ENCODE measurements at places on chromosomes 3 and 15. TPM values are rescaled to one million over a fixed set of nuclear protein-coding genes. Genes with fewer than 3 reads are reported as not detected.
A peak's percentile ranks its signal among the peaks of the same experiment; 100 is the strongest.

- H3K4me1 ChIP-seq: peaks cover 3% of the 10 kb centered on the region
- H3K27me3 ChIP-seq: no peaks in the 10 kb centered on the region
- H3K4me3 ChIP-seq: no peak overlapping the region
- no peak for DNase-seq
- no peak overlapping the region for H3K27ac ChIP-seq
Observed at GRCh38 chr3:185361920-185362319, 1.0 kb upstream of the MAP3K13 start.

DNA sequence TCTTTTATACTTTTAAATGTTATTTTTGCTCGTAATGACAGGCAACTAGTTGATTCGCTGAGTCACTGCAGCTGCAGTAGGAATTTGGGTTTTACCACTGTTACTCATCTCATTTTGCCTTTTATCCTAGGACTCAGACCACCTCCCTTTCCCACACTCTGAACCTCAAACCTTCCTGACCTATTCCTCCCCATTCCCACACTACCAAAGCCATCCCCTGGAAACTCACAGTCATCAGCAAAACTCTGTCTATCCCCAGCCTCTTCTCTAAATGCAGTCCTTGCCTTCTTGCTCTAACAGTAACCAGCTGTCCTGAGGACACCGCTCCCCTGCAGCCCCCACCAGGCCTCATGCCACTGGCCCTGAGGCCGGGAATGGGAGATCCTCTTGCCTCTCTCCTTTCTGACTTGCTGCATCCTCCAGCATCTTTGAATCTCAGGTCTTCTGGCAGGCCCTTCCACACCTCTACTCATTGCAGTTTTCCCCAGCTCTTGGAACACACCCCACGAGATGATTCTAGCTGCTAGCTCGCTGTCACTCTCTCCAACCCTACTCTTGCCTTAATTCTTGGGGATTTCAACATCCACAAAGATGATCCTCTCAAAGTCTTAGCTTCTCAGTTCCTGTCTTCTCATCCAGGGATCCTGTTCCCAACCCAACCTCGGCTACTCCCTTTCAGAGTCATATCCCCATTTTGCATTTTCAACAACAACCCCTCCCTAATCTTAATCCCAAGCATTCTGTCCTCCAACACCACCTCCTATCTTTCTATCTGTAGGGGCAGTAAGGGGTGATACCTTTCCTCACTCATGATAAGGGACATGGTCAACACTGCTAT, 55.9 kb upstream of the C3orf80 start:
- H3K27ac ChIP-seq: no peak overlapping the region
- no peaks in the 10 kb centered on the region for H3K36me3 ChIP-seq

DNA sequence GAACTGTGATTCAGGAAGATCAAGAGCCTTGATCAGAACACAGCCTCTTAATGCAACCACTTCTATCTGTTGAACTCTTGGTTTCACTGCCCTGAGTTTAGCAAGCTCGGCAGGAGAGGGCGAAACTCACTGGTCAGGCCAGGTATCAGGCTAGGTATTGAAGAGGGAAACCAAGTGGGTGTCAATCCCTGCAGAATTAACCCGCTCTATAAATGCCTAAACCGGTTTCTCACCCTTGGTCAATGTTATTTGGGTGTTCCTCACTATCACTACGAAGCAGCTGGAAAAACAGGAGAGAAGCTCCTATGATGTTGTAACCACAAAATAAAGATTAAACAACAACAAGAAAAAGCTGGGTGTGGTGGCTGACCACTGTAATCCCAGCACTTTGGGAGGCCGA, 23.9 kb downstream of the LIPH start:
- no peak overlapping the region for H3K4me3 ChIP-seq
- DNase-seq: no peak
- H3K27ac ChIP-seq: no peak overlapping the region
- no peaks in the 10 kb centered on the region for H3K4me1 ChIP-seq
- H3K36me3 ChIP-seq: no peaks in the 10 kb centered on the region

DNA sequence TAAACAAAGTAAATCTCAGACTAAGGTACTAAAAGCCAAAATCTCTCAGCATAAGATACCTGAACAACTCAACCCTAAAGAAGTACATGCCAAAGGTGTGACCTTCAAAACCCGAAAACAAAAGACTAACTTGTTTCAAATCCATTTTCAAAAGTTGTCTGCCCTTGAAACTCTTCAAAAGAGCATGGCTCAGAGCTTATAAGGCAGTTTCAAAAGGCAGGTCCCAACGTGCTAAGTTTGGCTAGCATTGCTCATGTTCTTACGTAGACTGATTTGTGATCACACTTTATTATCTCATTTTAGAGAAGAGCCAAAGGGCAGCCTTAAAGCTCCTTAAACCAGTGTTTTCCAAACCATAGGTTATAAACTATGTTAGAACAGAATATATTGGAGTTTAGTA, 112.2 kb downstream of the FEZF2 start:
- H3K4me1 ChIP-seq: no peaks in the 10 kb centered on the region
- DNase-seq: no peak
- peaks cover 26% of the 10 kb centered on the region for H3K36me3 ChIP-seq
- no peak overlapping the region for H3K27ac ChIP-seq
- no peak overlapping the region for H3K4me3 ChIP-seq
- no peaks in the 10 kb centered on the region for H3K27me3 ChIP-seq

DNA sequence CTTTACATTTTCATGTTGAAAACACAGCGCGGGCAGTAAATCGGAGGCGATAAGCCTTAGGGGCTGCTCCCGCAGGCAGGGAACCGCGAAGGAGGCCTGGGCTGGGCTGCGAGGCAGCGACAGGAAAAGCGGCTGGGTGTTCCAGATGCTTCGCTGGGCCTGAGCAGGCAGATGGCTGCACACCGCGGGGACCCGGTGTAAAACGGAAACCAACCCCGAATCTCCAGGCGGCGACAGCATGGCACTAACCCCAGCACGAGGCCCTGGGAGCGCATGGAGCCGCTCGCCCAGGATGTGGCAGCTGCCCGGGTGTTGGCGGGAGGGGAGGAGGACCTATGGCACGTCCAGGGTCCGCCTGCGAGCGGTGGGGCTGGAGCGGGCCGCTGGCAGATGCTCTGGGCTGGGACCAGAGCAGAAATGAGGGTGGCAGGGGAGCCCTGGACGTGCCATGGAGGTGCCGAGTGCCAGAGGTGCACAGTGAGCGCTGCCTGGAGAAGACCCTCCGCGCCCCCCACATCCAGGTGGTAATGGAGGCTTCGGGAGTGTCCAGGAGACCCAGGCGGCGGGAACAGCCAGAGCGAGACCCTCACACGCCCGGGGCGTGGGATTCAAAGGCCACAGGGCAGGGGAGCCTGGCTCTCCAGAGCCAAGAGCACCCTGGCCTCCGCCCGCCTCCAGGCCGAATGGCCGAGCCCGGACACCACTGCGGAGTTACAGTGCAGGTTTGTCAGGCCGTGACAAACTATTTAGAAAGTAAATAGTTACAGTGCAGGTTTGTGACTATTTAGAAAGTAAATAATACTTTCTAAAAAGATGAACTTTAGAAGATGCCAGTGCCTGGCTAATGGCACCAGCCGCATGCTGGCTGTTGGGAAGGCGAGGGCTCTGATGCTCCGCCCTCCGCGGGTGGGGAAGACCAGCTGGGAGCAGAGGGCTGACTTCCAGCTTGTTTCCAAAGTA, 293.6 kb downstream of the OCA2 start:
- no peaks in the 10 kb centered on the region for H3K27me3 ChIP-seq
- no peaks in the 10 kb centered on the region for H3K4me1 ChIP-seq
- no peak overlapping the region for H3K27ac ChIP-seq
- H3K36me3 ChIP-seq: no peaks in the 10 kb centered on the region
- no peak overlapping the region for H3K4me3 ChIP-seq
- DNase-seq: peak; percentile 37

- DNase-seq: peak; percentile 53
- no peaks in the 10 kb centered on the region for H3K36me3 ChIP-seq
- no peak overlapping the region for H3K4me3 ChIP-seq
- H3K4me1 ChIP-seq: peaks cover 3% of the 10 kb centered on the region
Observed at GRCh38 chr3:141680620-141681389, 57.3 kb upstream of the RNF7 start.

- DNase-seq: no peak
- H3K27me3 ChIP-seq: no peaks in the 10 kb centered on the region
- peak overlapping the region; percentile 74 for H3K4me3 ChIP-seq
- peaks cover 26% of the 10 kb centered on the region for H3K4me1 ChIP-seq
- H3K27ac ChIP-seq: peak overlapping the region; percentile 93
Observed at GRCh38 chr3:53890726-53891475, 758 bp downstream of the SELENOK start.

- no peaks in the 10 kb centered on the region for H3K36me3 ChIP-seq
- no peaks in the 10 kb centered on the region for H3K27me3 ChIP-seq
- no peak for DNase-seq
- peaks cover 42% of the 10 kb centered on the region for H3K4me1 ChIP-seq
Observed at GRCh38 chr15:39642011-39642640, 61.2 kb downstream of the THBS1 start.

DNA sequence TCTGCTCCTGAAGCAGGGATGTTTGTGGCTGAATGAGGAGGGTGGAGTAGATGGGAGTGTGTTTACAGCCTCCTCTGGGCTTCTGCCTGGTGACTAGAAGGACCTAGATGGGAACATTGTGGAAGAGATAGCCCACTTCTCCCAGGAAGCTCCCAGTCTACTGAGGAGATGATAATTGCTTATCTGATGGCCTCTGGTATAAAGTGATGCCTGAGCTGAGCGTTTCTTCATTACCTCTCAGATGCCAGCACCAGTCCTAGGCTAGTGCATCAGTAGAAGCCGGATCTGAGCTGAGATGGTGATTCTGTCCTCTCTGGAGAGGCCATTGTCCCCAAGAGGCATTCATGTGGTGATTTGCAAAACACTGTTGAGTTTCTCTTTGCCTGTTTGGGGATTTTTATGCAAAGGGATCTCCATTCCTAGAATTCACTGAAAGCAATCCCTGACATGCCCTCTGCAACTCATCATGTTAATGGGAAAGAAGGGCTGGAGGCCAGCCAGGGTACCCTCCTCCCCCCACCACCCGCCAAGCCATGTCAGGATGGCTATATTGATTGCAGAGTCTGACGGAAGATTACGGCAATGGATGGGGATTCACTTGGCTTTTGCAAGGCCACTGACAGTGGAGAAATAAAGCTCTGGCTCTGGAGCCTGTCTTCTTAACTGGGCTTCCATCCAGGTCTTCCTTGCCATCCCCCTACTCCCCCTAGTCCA, 166.4 kb upstream of the ROPN1 start:
- H3K27ac ChIP-seq: no peak overlapping the region
- H3K4me3 ChIP-seq: no peak overlapping the region
- no peaks in the 10 kb centered on the region for H3K27me3 ChIP-seq
- H3K36me3 ChIP-seq: no peaks in the 10 kb centered on the region
- H3K4me1 ChIP-seq: peaks cover 41% of the 10 kb centered on the region

DNA sequence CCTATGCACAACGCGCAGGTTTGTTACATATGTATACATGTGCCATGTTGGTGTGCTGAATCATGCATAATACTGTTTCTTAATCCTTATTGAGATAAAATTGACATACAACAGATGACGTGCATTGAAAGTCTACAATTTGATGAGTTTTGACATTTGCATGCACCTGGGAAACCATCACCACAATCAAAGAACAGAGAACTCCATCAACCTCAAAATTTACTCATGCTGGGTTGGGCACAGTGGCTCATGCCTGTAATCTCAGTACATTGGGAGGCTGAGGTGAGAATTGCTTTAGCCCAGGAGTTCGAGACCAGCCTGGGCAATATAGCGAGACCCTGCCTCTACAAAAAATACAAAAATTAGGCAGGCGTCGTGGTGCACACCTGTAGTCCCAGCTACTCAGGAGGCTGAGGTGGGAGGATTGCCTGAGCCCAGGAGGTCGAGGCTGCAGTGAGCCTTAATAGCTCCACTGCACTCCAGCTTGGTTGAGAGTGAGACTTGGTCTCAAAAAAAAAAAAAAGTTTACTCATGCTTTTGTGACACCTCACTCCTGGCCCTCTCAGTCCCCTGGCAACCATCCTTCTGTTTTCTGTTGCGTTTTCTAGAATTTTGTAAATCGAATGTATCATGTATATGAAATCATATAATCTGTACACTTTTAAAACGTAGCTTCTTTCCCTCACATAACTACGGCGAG, 56.6 kb downstream of the BHLHE40 start:
- H3K36me3 ChIP-seq: no peaks in the 10 kb centered on the region
- H3K4me1 ChIP-seq: no peaks in the 10 kb centered on the region
- no peaks in the 10 kb centered on the region for H3K27me3 ChIP-seq

- no peak for DNase-seq
- no peak overlapping the region for H3K4me3 ChIP-seq
- H3K36me3 ChIP-seq: peaks cover 45% of the 10 kb centered on the region
Observed at GRCh38 chr3:183920416-183920815, 35.7 kb upstream of the PARL start.

- no peak for DNase-seq
- H3K27ac ChIP-seq: no peak overlapping the region
- no peaks in the 10 kb centered on the region for H3K36me3 ChIP-seq
- H3K27me3 ChIP-seq: no peaks in the 10 kb centered on the region
- no peaks in the 10 kb centered on the region for H3K4me1 ChIP-seq
- H3K4me3 ChIP-seq: no peak overlapping the region
Observed at GRCh38 chr3:66604481-66604880, 103.7 kb upstream of the LRIG1 start.

- no peak overlapping the region for H3K4me3 ChIP-seq
- H3K36me3 ChIP-seq: no peaks in the 10 kb centered on the region
- no peak overlapping the region for H3K27ac ChIP-seq
Observed at GRCh38 chr3:41593774-41594173, 368.1 kb downstream of the ULK4 start.

GRCh38 chr15:46316024-46316423, 681.2 kb downstream of the SQOR start:
- H3K36me3 ChIP-seq: no peaks in the 10 kb centered on the region
- H3K4me3 ChIP-seq: no peak overlapping the region
- no peak for DNase-seq
- H3K27ac ChIP-seq: no peak overlapping the region

DNA sequence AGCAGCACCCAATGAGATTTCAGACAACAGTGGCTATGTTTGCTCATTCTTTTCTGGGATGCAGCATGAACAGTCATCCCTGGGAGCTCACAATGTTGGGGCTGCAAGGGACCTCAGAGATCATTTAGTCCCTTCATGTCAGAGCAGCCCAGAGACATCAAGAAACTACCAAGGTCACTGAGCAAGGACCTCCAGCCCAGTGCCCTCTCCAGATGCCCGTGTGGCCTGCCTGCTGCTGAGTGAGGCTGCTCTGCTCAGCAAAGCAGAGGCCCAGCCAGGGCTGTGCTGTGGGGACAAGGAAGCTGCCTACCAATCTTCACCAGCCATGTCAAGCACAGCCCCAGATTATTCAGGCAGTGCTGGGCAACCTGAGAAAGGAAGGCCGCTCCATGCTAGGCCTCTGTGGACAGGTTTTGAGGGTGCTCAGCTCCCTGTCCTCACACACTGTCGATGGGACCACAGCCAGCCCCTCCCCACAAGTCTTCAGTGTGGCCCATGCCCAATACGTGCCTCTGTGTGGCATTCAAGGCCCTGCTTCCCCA, 99.7 kb downstream of the DAPK2 start:
- peaks cover 26% of the 10 kb centered on the region for H3K4me1 ChIP-seq
- no peak overlapping the region for H3K27ac ChIP-seq
- no peaks in the 10 kb centered on the region for H3K27me3 ChIP-seq
- no peaks in the 10 kb centered on the region for H3K36me3 ChIP-seq

- H3K36me3 ChIP-seq: no peaks in the 10 kb centered on the region
- no peak for DNase-seq
- no peak overlapping the region for H3K4me3 ChIP-seq
- no peaks in the 10 kb centered on the region for H3K4me1 ChIP-seq
- H3K27me3 ChIP-seq: no peaks in the 10 kb centered on the region
- no peak overlapping the region for H3K27ac ChIP-seq
Observed at GRCh38 chr3:176595307-176595706, 602.0 kb downstream of the TBL1XR1 start.

SHQ1 gene
- 8.7 TPM for total RNA-seq

MOBP gene
- total RNA-seq: not detected

DZIP1L gene
- total RNA-seq: 10.3 TPM
